ENCODE measurements at places on chromosomes 7 and 10.

GRCh38 chr7:91126762-91127161, 137.5 kb upstream of the FZD1 start:
- DNase-seq = no peak

DNA sequence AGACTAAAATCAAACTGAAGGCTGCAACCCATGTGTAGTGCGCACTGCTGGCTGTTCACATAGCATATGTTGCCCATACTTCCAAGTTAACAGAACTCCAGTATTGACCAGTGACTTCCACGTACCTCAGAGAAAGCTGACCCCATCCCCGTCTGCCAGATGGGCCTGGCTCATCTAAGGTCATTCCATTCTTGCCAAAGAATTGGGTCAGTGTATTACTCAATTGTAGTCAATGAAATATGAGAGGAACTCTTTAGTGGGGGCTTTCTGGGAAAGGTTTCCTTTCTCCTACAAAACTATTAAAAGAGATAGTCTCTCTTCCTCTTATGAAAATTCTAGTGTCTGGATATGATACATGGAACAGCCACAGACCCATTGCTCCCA, 238.6 kb downstream of the COBL start:
- no peak for DNase-seq

DNA sequence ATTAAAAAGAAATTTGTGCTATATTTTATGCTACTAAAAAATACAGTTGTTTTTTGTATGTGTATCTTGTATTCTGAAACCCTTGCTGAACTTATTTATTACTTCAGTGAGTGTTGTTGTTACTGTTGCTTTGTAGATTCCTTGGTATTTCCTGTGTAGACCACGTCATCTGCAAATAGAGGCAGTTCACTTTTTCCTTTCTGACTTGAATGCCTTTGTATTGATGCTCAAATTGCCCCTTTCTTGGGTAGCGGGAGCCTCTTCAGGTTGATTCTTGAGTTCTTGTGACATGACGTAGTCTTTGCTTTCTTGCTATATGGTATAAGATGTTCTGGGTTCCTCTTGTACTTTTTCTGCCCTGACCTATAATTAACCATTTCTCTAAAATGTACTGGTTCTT, 504.1 kb downstream of the SDK1 start:
- DNase-seq = no peak

DNA sequence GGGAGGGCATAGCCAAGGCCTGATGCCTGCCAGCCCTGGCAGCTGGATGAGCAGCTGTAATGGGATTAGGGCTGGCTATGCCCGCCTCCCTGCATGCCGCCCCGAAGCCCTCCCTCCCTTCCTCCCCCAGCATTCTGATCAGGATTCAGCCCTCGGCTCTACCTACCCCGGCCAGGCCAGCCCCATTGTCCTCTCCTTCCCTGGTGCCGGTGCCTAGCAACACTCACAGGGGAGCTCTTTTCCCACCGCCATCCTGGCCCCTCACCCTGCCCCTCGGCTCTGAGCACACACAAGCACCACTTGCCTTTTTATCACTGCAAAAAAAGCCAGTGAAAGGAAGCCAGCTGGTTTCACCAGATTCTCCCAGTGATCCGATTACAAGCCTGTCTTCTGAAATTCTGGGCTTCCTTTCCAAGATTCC, 9.0 kb upstream of the ADCYAP1R1 start:
- DNase-seq = no peak

DNA sequence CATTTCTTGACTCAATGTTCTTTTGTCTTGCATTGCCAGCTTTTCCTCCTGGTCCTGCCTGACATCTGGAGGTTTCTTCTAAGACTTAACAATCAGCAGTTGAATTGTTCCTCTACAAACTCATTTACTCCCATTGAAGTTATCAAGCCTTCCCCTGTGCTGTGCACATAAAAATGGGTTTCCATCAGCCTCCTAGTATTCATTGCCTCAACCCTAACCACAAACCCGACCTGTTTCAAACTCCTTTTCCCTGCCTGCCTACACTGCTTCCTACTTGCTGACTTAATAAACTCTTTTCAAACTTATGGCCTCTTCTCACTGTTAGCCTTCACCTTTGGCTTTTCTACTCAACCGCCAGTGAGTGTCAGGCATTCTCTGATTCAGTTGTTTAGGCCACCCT, 9.4 kb upstream of the CDK6 start:
- DNase-seq = no peak

DNA sequence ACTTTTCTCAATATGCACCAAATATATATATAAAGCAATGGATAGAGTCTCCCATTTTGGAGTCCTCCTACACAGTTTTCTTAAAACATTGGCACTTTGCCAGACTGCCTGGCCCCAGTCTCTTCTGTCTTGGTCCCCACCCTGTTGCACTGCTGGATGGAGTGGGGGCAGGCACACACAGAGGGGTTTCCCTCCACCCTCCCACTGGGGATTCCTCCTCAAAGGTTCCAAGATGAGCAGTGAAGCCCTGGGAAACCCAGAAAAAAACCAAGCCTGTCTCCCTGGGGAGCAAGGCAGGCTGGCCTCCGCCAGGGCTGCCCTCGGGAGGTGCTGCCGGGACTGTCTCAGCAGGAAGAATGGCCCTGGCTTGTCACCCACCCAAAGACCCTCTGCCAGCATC, 68.0 kb downstream of the SH3PXD2A start:
- DNase-seq = no peak

DNA sequence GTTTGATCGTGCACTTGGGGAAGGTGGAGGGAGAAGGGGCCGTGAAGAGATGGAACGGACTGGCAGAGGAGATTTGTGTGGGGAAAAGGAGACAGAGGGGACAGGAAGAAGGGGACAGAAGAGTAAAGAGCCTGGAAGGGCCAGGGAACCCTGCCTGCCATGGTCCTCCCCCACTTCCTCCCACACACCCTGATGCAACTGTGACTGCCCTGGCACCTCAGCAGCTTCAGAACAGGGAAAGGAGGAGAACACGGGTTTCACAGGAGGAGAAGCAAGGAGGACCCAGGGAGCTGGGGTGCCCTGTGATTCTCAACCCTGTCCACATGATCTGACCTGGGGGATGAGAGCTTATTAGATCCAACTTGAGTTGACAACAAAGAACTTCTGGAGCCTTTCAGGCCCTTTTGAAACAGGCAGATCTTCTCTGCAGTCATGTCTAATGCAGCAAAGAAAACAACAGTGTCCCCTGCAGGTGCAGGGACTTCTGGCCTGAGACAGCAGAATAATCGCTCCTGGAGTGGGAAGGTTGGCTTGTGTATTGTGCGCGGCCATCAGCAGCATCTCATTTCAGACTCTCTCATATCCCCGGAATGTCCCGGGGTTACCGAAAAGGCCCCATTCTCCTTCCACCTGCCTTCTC, 421.6 kb downstream of the PAXIP1 start:
- no peak for DNase-seq

DNA sequence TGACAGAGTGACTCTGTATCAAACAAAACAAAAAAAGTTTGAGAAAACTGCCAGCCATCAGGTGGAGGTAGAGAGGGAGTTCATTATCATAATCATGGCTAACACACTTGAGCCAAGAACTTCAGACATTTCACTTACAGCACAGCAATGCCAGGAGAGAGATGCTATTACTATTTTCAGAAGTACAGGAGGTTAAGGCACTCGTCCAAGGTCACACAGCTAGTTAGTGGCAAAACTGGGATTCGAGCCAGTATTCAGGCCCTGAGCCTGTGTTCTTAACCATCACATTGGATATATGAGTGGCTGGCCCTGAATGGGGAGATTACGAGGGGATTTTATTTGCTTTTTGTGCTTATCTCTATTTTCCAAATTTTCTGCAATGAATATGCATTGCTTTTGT, 24.8 kb upstream of the UNC5B start:
- DNase-seq = no peak

DNA sequence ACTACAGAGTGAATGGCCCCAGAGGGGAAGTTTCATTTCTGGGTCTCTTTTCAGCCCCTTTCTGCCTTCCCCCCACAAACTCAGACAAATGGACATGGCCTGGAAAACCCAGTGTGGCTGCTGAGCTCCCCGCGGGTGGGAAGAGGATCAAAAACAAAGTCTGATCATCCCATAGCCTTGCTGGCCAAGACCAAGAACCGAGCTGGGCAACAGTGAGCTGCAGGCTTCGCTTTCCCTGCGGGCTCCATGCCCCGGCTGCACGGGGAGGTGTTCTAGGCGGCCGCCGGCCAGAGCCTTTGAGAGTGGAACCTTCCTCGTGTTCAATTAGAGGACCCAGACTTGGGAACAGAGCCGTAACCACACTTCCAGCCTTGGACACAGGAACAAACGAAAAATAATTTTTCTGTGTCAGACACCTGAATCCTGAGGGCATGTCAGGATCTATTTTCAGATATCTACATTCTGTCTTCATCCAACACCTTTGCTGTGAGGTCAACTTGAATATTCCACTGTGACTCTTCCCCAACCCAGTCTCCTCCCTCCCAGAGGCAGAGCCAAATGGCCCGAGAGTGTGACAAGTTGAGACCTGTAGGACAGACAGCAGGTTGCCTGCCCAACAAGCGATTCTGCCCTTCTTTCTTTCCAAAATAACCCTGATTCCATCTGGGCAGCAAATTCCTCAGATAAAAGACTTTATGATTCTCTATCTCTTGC, 26.0 kb downstream of the WDR86 start:
- no peak for DNase-seq

- no peak for DNase-seq
Measured at GRCh38 chr7:107758667-107759066, 14.7 kb downstream of the CBLL1 start.

DNA sequence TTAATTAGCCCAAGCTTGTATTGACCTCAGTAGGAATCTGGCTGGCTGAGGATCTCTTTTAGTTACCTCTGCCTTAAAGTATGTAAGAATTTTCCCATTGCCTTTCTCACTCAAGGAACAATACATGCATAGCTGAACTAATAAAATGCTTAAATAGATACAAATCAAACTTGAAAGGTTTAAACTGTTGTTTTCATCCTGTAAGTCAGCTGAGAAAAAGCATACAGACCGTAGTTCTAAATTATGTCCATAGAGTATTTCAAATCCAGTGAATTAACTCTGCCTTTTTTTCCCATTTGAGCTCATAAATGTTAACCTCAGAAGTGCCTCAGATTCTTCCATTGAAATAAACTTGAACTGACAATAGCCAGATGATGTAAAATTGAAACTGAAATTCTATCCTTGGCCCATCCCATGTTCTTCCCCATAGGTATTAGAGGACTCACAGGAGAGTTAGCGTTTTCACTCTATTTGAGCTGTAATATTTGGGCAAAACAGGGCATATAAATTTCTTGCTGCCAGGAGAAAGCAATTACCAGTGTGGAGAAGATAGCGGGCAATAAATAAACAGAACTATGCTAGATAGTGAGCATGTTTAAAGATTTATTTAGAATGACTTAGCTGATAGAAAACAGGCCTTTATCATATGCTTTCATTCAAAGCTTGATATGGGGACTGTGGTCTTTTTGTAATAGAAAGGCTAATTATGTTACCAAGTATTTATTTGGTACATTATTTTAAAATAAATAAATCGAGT, 163.7 kb downstream of the WNT2 start:
- DNase-seq = no peak

DNA sequence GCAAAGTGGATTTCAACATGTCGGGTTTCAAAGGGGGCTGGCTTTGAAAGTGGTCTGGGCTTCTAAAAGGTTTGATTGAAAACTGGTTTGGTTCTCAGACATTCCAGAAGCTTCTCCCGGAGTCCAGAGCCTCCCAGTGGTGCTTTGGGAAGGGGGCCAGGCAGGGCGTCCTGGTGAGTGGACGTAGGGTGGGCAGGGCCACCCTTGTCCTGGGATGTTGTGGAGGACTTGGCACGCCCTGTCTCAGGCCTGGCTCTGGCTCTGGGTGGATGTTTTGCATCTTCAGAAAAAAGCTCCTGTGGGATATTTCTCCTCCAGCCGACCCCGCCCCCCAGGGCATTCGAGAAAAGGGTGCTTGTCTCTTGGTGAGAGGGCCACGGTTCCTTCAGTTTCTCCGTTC, 31.2 kb downstream of the GRIFIN start:
- DNase-seq = no peak

DNA sequence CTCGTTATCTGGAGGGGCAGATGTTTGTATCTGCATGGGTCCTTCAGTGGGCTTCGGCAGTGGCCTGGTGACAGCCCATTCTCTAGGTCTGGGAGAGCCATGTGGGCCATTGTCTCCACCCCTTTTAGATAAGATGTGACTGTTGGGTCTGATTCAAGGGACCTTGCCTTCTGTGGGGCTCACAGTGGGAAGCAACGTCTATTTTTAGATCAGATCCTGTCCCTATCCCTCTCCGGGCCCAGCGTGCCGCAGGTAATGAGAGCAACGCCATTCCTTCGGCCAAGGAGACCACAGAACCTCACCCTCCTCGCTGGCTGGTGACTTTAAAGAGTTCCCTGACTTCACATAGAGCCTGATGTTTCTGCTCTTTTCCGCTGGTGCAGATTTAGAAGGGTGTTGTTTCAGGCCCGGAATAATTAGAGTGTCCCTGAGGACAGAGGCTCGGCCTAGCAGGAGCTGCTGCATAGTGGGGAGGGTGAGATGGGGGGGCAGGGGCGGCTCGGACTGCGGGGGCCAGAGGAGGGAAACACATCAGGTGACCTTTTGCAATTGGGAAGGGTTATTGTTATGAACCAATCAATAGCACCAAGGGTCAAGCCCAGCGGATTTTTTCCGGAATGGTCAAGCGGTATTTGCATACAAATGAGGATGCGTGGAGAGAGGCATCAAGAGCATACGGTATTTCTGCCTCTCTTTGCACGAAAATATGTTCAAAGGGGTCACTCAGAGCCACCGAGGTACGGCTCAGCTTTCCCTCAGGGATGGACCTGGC, 503.0 kb upstream of the FOXK1 start:
- no peak for DNase-seq

DNA sequence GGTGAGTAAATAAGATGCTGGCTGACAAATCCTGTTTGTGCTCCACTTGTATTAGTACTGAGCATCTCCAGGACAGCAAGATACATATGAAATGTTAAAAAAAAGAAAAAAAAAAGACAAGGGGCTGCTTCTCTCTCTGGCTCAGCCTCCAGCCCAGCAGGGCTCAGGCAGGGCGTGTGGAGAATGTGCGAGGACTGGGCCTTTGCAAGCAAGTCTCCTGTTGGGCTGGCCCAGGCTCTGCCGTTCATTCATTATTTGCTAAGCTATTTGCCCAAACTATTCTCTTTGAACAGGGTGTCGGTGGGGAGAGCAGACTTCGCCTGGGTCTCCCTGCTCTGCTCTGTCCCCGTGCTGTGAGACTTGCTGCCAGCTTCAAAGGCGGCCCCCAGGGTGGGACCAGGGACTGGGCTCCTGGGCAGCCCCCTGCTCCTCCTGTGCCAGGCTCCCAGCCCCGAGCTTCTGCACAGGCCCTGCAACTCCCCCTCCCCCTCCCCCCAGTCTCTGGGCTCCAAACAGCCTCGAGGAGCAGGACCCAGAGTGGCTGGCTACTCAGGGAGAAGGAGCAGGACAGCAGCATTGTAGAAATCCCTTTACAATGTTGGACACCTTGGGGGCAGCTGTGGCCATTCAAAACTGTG, 25.6 kb upstream of the MGMT start:
- no peak for DNase-seq

- no peak for DNase-seq
Measured at GRCh38 chr7:122310119-122311021, 5.8 kb upstream of the FEZF1 start.

DNA sequence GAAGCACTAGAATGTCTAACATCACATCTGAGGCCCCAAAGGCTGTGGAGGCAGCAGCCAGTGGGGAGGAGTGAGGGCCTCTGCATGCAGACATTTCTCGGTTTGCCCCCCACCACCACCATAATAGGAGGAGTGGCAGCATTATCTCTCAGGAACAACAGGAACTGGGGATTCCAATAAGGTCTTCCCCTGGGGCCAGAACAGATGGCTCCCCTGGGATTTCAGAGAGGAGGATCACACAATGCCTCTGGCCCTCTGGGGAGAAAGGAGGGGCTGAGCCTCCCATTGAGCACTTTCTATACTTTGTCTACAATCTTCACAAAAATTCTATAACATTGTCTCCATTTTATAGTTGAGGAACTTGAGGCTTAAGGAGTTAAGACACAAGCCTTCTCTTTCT, 61.1 kb downstream of the GRID1 start:
- DNase-seq = no peak
